ENCODE measurements at places on chromosomes 3 and 15. TPM values are rescaled to one million over a fixed set of nuclear protein-coding genes. Genes with fewer than 3 reads are reported as not detected.

The WDR72 gene
- not detected for total RNA-seq

The MCTP2 gene
- 8.6 TPM for total RNA-seq

The LARP6 gene
- 78.3 TPM for total RNA-seq

The APOD gene
- total RNA-seq = not detected

Data from IMR-90 (cell line).